ENCODE measurements at places on chromosomes 2 and 18.

DNA sequence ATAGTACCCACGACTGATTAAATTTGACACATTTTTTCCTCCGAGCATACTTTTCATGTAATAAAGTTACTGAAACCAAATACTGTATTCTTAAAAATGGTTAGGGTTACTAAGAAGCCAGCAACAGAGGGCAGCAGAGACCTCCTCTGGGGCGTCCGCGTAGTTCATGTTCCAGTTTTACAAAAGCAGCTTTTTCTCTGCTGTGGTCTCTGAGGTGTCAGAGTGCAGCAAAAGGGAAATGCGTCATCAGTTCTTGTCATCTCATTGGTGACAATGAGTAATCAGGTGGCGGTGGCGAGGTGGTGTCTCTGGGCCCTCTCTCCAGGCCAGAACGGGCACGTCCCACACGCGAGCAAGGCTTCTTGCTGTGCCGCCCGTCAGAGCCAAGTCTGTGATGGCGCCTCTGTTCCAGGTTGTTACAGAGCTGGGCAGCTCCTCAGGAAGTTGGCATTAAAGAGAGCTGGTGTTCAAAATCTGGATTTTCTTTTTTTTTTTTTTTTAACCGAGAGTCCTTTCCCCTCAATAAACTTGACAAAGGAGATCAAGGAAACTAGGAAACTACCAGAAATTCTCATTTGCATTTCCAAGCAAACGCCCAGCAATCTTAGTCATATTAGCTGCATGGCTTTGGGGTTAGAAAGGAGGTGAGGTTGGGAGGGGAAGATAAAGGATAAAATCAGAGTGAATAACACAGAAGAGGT is 98.6 kb upstream of the BZW1 start:
- DNase-seq: peak; percentile 89
- H3K4me1 ChIP-seq: peaks cover 18% of the 10 kb centered on the region
- H3K27me3 ChIP-seq: no peaks in the 10 kb centered on the region
- H3K36me3 ChIP-seq: no peaks in the 10 kb centered on the region

DNA sequence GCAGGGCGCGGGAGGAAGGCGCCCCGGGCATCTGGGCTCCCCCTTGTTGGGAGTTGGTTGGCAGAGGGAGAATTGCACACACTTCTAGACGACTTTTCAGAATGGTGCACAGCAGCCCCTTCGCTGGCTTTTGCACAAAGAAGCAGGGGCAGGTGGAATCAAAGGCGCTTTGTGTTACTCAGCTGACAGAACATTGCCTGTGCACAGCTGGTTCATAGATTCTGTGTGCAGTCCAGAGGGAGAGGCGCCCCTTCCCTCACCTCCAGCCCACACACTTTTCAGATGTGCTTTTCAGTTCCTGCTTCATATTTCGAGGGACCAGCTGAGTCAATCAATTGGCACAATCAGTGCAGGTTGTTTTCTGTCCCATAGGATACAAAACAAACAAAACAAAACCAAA is 348.4 kb upstream of the RAB12 start:
- H3K36me3 ChIP-seq: no peaks in the 10 kb centered on the region
- no peaks in the 10 kb centered on the region for H3K4me1 ChIP-seq
- no peak overlapping the region for H3K4me3 ChIP-seq
- no peak overlapping the region for H3K27ac ChIP-seq
- H3K27me3 ChIP-seq: peaks cover 8% of the 10 kb centered on the region

DNA sequence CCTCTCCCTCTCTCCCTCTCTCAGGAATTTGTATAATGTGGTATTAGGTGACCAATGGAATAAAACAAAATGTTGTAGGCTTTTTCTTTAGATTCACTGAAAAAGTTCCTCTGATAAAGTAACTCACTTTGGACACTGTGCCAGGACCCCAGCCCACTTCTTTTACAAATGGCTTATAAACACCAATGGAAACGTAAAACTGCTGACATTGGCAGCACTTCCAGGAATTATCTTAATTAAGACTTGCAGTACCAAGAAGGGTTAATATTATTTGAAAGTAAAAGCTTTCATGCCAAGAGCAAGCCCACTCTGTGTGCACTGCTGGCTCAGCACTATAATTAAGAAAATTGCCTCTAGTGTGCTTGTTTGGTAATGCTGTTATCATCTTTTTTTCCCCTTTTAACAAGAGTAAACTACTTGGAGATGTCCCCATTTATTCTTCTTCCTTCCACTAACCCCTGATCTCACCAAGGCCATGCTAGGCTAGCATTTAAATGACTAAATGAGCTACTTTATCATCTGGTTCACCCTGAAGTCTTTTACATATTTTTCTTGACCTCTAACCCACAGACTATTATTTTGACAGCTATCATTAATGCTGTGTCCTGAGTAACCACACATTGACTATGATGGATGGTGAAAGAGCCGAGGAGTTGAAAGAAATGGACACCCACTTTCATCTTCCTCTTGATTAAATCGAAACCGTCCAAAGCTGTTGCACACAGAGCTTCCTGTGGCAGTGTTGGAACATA is 232.2 kb upstream of the ETAA1 start:
- no peak overlapping the region for H3K4me3 ChIP-seq
- no peaks in the 10 kb centered on the region for H3K27me3 ChIP-seq
- DNase-seq: no peak
- no peaks in the 10 kb centered on the region for H3K36me3 ChIP-seq
- no peaks in the 10 kb centered on the region for H3K4me1 ChIP-seq

GRCh38 chr2:192775011-192775410 is 580.3 kb upstream of the TMEFF2 start:
- no peak overlapping the region for H3K4me3 ChIP-seq
- H3K27ac ChIP-seq: no peak overlapping the region
- no peaks in the 10 kb centered on the region for H3K27me3 ChIP-seq
- peaks cover 2% of the 10 kb centered on the region for H3K36me3 ChIP-seq

GRCh38 chr2:84889332-84889731 is 8.4 kb upstream of the TRABD2A start:
- DNase-seq: no peak
- peaks cover 30% of the 10 kb centered on the region for H3K4me1 ChIP-seq
- H3K27me3 ChIP-seq: no peaks in the 10 kb centered on the region
- H3K27ac ChIP-seq: peak overlapping the region; percentile 99
- no peaks in the 10 kb centered on the region for H3K36me3 ChIP-seq

DNA sequence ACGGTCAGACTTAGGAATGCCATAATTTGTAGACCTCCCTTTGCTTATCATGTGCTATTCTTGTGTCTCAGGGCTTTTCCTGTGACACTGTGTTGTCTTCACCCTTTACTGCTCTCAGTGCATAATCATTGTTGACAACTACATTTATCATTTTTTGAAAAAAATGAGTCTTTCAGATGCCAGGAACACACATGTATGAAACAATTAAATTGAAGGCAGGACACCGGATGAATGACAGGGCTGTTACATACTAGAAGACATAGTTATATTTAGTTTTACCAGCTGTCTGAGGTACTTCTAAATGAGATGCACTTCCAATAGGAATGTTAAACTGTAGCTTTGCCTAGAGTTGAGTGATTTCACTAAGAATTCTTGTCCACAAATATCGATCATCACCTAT is 243.5 kb downstream of the LRP1B start:
- no peaks in the 10 kb centered on the region for H3K36me3 ChIP-seq
- H3K4me1 ChIP-seq: no peaks in the 10 kb centered on the region
- no peak overlapping the region for H3K27ac ChIP-seq
- no peak overlapping the region for H3K4me3 ChIP-seq

DNA sequence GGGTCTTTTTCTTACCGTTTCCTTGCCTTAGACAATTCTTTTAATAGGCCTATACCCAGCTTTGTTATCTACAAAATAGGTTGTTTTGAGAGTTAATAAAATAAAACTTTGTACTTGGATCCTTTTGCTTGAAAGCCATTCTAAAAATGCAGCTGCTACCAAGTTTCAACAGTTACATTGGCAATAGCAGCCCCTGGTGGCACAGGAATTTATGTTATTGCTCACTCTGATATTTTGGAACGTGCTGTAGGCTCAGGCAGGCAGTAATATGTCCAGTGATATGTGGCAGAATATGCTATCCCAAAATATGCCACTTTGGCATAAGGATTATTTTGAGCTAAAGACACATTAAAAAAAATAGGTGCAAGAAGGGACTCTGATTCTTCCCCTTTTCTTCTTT is 6.7 kb upstream of the COMMD1 start:
- H3K27me3 ChIP-seq: no peaks in the 10 kb centered on the region
- H3K27ac ChIP-seq: no peak overlapping the region
- no peaks in the 10 kb centered on the region for H3K36me3 ChIP-seq
- no peak for DNase-seq
- no peaks in the 10 kb centered on the region for H3K4me1 ChIP-seq
- H3K4me3 ChIP-seq: no peak overlapping the region

- no peak overlapping the region for H3K27ac ChIP-seq
- H3K27me3 ChIP-seq: no peaks in the 10 kb centered on the region
- no peaks in the 10 kb centered on the region for H3K36me3 ChIP-seq
- no peak for DNase-seq
- H3K4me3 ChIP-seq: no peak overlapping the region
Observed at GRCh38 chr2:172244419-172245130, 141.9 kb upstream of the DLX2 start.

DNA sequence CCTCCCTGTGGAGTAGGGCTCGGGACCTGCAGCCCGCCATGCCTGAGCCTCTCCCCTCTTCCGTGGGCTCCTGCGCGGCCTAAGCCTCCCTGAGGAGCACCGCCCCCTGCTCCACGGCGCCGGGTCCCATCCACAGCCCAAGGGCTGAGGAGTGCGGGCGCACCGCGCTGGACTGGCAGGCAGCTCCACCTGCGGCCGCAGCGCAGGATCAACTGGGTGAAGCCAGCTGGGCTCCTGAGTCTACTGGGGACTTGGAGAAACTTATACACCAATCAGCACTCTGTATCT is 17.8 kb upstream of the ACVR2A start:
- no peak overlapping the region for H3K4me3 ChIP-seq
- H3K27ac ChIP-seq: no peak overlapping the region
- no peaks in the 10 kb centered on the region for H3K36me3 ChIP-seq
- H3K27me3 ChIP-seq: no peaks in the 10 kb centered on the region
- DNase-seq: no peak

DNA sequence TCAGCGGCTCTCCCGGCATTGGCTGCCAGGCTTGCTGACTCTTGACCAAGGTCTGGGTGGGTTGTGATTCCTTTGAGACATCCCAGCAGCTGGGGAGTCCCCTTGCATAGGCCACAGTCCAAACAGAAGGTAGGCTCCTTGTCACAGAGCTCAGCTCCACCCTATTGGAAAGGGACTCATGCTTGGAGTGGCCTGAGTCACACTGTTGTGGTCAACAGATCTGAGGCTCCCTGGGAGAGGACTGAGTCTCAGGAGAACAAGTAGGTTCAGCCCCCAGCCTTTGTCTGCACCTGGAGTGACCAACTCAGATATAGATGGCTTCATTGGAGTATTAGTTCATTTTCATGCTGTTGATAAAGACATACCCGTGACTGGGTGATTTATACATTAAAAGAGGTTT is 32.1 kb upstream of the SH3BP4 start:
- no peak overlapping the region for H3K4me3 ChIP-seq
- H3K27ac ChIP-seq: no peak overlapping the region
- H3K4me1 ChIP-seq: no peaks in the 10 kb centered on the region
- H3K27me3 ChIP-seq: peaks cover 9% of the 10 kb centered on the region

GRCh38 chr2:24214880-24215279 is 40.0 kb downstream of the FAM228A start:
- DNase-seq: no peak
- H3K27me3 ChIP-seq: no peaks in the 10 kb centered on the region
- peaks cover 4% of the 10 kb centered on the region for H3K4me1 ChIP-seq
- H3K4me3 ChIP-seq: no peak overlapping the region
- peaks cover 4% of the 10 kb centered on the region for H3K36me3 ChIP-seq
- H3K27ac ChIP-seq: no peak overlapping the region

GRCh38 chr2:105821428-105822125 is 76.9 kb downstream of the NCK2 start:
- DNase-seq: no peak
- H3K27me3 ChIP-seq: no peaks in the 10 kb centered on the region
- peaks cover 78% of the 10 kb centered on the region for H3K4me1 ChIP-seq

DNA sequence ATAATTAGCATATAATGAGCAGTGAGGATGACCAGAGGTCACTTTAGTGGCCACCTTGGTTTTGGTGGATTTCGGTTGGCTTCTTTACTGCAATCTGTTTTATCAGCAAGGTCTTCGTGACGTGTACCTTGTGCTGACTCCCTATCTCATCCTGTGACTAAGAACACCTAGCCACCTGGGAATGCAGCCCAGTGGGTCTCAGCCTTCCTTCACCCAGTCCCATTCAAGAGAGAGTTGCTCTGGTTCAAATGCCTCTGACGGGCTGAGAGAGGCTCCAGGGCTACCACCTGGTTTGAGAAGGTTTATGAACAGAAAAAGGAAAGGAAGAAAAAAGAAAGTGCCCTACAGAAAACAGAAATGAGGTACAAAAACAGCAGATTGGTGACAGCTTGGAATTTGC is 738.7 kb downstream of the SOCS6 start:
- no peak overlapping the region for H3K27ac ChIP-seq
- H3K36me3 ChIP-seq: no peaks in the 10 kb centered on the region
- H3K4me3 ChIP-seq: no peak overlapping the region

DNA sequence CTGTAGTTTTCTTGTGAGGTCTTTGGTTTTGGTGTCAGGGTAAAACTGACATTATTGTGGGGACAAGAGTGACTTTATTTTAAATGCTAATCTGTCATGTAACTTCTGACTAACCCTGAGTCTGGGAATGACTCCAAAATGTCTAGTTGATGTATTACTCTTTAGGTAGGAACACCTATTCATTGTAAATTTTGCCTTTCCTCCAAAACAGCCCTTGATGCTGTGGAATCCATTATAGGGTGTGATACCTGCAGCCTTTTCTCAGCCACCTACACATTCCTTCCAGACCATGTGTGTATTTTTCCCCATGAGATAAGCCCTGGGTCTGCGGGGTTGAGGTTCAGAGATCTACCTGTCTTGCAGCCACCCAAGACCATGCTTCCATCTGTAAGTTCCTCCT is 4.1 kb upstream of the PRR30 start:
- no peak overlapping the region for H3K4me3 ChIP-seq
- H3K27me3 ChIP-seq: peaks cover 4% of the 10 kb centered on the region
- no peak overlapping the region for H3K27ac ChIP-seq
- DNase-seq: no peak

DNA sequence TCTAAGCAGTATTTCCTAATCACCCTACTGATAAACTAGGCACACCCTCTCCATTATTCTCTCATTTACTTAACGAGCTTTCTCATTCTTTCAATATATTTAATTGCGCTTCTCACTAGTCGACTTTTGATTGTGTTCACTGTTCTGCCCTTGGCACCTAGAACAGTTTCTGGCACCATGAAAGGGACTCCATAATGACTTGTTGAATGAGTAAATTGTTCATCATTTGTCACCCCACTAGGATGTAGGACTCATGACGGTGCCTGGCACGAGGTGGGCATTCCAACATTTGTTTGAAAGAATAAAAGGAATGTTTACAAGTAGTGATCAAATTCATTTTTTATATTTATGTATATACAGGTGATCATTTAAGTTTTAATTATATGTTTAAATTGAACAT is 123.7 kb downstream of the DIS3L2 start:
- no peaks in the 10 kb centered on the region for H3K4me1 ChIP-seq
- no peak for DNase-seq
- no peak overlapping the region for H3K4me3 ChIP-seq
- H3K27ac ChIP-seq: no peak overlapping the region
- peaks cover 45% of the 10 kb centered on the region for H3K36me3 ChIP-seq

Measured in naive thymus-derived CD8-positive, alpha-beta T cell (primary cell).